Activated CD8-positive, alpha-beta memory T cell treated with anti-CD3 and anti-CD28 coated beads for 48 hours (primary cell): ENCODE measurements at places on chromosomes 1 and 21.

DNA sequence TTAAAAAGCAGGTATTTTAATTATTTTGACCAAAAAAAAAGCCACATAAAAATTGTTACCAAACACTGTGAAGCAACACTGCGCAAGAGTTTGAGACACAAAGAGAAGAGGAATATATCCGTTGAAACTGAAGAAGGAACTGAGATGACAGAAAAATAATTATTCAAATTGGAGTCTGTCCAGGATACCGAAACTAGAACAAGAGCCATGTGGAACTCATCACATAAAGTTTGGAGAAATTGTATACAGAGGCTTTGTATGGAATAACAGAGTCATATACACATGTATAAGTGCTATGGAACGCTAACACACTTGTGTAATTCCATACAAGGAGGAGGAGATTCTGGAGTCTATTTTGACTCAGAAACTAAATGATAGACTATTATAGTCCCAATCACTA lies 675.1 kb upstream of the ADGRL2 start:
- DNase-seq = no peak

GRCh38 chr1:110340207-110340468 lies 961 bp downstream of the RBM15 start:
- no peak for DNase-seq

DNA sequence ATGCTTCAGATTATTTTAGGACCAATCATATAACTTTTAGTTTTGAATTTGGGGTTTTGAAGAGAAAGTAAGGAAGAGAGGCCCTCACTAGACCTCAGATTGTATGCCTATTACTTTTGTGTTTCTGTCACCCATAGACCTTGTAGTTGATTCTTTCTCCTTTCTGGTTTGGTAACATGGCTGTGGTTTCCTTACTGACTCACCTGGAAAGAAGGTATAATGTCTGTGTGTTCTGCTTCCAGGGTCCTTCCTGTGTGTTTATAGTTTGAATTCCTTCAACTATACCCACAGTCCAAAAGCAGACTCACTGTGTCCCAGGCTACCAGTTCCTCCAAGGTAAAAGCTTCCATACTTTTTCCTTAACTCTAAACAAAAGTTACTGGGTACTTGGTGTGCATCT lies 8.1 kb downstream of the SLC44A3 start:
- DNase-seq = no peak

DNA sequence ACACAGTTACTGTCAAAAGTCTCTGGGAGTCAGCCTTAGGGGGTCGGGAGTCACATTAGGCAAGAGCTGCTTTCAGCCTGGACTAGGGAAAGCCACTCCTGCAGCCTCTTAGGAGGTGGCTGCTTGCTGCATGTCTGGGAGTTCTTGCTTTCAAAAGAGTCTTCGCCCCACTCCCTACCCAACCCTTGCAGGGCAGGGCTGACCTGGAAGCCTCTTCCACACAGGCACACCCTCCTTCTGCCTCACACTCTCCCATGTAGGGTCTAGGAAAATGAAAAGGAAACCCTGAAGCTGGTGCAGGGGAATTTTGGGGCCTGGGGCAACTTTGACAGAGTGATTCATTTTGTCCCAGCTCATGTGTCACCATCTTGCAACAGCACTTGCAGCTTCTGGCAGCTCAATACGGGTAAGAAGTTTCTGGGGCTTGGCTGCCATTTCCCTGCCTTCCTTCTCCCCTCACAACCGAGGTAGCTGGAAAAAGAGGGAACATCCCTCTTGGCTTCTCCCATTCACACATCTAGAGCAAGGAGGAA lies 37.3 kb downstream of the KCND3 start:
- no peak for DNase-seq

DNA sequence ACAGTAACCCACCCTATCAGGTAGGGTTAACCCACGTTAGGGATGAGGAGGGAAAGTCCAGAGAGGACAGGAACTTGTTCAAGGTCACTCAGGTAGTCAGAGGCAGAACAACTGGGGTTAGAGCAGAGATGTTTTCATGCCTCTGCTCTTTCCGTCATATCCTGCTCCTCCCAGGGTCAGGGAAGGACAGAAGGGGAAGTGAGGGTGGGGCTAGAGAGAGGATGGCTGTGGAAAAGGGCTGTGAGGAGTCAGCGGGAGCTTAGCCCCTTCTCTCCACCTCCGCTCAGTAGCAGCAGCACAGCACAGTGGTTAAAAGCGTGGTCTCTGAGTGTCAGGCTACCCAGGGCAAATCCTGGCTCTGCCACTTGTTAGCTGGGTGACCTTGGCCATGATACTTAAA lies 36.5 kb downstream of the DDX20 start:
- no peak for DNase-seq

DNA sequence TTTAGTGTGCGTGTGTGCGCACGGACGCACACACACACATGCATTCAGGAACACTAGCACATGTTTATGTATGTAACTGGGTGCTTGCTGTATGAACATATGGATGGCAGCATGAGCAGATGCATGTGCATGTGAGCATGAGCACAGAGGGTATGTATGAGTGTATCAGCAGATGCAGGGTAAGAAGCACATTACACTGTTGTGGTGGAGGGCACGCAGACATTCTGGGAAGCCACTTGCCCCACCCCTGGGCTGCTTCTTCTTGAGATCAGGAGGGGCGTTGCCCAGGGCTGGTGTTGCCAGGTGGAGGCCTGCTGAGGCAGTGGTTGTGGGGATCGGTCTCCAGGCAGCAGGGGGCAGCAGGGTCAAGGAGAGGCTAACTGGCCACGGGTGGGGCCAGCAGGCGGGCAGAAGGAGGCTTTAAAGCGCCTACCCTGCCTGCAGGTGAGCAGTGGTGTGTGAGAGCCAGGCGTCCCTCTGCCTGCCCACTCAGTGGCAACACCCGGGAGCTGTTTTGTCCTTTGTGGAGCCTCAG lies 3.9 kb upstream of the P3R3URF start:
- DNase-seq = no peak

DNA sequence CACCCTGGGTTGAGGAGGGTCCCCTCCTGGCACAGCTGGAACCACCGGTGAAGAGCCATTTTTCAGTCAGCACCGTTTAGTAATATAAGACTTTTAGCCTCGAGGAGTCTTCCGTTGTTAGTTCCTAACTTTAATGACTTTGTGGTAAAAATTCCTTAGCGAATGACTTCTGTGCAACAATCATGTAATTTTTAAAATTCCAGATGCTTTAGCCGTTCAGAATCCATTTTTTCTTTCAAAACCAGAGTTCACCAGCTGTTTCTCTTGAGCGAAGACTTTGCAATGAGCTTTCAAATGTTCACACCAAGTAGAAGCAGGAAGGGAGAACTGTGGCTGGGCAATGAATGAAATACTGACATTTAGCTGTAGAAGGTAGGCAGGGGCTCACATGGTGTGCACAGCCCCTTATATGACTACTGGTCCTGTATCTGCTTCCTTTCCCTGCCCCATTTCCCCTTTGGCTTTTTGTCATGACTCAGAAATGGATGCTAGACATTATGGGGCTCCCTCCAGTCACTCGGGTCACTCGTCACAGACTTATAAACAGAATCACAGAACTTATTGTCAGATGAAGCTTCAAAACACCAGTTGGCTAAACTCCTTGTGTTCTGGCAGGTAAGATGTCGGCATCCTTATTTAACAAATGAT lies 4.1 kb downstream of the DISC1 start:
- DNase-seq = no peak

DNA sequence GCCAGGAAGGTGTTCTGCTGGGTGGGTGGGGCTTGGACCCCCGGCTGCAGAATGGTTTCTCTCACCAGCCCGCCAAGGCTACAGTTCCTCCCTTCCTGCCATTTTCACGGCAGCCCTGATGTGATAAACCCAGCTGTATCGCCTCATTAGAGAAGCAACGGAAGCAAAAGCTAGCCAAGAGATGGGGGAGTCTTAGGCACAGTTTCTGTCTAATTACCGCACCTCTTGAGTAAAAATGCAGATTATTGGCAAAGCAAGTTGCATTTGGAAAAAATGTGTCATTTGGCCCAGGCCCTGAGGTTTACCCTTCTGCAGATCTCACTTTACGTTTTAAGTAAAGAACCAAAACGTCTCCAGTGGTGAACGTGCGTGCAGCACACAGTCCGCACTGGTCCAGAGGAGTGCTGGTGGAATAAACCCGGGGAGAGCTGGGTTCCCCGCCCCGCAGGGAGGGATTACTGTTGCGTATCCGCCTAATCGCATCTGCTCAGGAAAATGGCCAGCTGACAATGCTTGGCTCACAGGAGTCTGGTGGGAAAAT lies 109.9 kb downstream of the GALNT2 start:
- no peak for DNase-seq
